ENCODE measurements at places on chromosomes 1 and 21. TPM values are rescaled to one million over a fixed set of nuclear protein-coding genes. Genes with fewer than 3 reads are reported as not detected.

The ADAM30 gene
- total RNA-seq: not detected

The CD247 gene
- 5.6 TPM for total RNA-seq

The HRNR gene
- not detected for total RNA-seq

GRCh38 chr1:108842525-108843181, 14.2 kb downstream of the AKNAD1 start:
- H3K27me3 ChIP-seq: no peaks in the 10 kb centered on the region
- no peaks in the 10 kb centered on the region for H3K36me3 ChIP-seq
- DNase-seq: no peak
- no peak overlapping the region for H3K4me3 ChIP-seq

GRCh38 chr1:36771660-36772284, 262.5 kb downstream of the GRIK3 start:
- no peak overlapping the region for H3K4me3 ChIP-seq
- H3K27me3 ChIP-seq: peaks cover 20% of the 10 kb centered on the region
- DNase-seq: no peak
- no peaks in the 10 kb centered on the region for H3K4me1 ChIP-seq
- H3K27ac ChIP-seq: no peak overlapping the region

DNA sequence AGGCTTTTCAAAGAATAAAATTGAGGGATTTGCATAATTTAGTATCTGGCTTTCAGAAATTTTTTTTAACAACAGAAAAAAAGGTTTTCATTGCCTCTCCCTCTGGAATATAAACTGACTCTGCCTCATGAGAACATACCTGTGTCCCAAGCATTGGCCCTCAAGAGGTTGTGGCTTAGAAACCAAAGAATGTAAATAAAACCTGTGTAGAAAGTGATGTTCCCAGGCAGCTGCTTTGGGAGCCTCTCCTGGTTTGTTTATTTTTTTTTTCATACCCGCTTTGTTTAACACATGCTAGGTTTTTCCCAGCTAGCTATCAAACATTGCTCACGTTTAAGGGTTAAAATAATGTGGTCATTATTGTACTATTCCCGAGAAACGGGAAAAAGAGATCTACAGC, 40.5 kb upstream of the IFNAR2 start:
- no peak for DNase-seq
- no peaks in the 10 kb centered on the region for H3K36me3 ChIP-seq
- no peak overlapping the region for H3K4me3 ChIP-seq
- no peaks in the 10 kb centered on the region for H3K27me3 ChIP-seq
- H3K4me1 ChIP-seq: no peaks in the 10 kb centered on the region
